Activated CD4-positive, alpha-beta T cell treated with anti-CD3 and anti-CD28 coated beads, Interleukin-2, Interleukin-6, amounts not matched to agents 100 ng/mL and 50 ng/mL, durations not matched to agents 16 hours and 8 hours (primary cell): ENCODE measurements at places on chromosomes 1 and 21.
A peak's percentile ranks its signal among the peaks of the same experiment; 100 is the strongest.

- no peak for DNase-seq
Measured at GRCh38 chr1:107620753-107621152, 344.2 kb downstream of the VAV3 start.

DNA sequence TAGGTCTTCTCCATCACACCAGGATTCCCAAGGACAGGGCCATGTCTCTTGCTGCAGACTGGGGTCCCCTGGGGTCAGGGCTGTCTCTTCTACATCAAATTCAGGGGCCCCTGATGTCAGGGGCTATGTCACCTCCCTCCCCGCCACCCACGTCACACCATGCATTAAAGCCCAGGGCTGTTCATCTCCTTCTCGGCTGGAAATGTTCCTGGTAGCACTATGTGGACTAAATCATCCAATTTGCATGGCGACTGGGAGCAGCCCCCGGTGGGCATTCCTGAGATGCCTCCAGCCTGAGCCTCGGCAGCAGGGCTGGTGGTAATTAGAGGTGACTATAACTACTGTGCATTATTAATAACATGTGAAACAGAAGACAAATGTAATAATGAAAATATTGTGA, 151.7 kb upstream of the HMGB4 start:
- no peak for DNase-seq

DNA sequence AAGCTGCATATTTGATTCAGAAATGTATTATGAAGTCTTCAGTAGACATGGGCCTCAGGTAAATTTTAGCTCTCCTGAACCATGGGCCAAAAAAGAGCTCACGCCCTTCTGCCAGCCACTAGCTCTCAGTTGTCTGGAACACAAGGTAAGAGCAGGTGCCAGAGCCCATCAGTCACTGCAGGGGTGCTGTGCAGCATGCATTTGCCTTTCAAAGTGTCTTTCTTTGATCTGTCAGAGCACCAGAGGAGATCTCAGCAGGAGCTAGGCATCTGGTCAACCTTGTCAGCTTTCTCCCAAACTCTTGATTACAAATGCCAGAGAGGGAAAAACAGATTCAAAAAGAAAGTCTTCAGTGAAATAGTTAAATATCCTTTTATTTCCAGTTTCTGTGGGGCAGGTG, 332.3 kb downstream of the COL11A1 start:
- DNase-seq = no peak

DNA sequence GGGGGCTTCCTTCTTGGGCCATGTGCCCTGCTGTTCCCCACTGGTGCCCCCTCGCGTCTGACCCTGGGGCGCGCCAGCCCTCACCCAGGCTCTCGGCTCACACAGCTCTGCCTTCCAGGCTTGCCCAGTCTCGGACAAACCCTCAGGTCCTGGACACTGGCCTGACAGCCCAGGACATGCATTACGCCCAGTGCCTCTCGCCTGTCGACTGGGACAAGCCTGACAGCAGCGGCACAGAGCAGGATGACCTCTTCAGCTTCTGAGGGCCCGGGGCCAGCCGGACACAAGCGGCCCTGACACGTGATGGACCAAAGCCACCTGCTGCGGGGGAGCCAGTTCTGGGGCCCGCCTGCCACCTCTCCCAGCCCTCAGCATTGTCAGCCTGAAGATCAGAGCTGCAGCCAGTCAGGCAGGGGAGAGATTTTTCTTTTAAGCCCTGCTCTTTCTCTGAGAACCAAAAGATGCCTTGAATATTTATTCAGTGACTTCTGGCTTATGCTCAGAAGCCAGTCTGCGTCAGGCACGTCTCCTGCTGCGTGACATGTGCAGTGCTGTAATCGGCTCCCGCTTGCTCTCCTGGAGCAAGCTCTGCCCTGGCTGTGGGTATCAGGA, 23.4 kb downstream of the LDLRAP1 start:
- no peak for DNase-seq

GRCh38 chr1:20466273-20466672, 19.7 kb downstream of the CAMK2N1 start:
- no peak for DNase-seq

DNA sequence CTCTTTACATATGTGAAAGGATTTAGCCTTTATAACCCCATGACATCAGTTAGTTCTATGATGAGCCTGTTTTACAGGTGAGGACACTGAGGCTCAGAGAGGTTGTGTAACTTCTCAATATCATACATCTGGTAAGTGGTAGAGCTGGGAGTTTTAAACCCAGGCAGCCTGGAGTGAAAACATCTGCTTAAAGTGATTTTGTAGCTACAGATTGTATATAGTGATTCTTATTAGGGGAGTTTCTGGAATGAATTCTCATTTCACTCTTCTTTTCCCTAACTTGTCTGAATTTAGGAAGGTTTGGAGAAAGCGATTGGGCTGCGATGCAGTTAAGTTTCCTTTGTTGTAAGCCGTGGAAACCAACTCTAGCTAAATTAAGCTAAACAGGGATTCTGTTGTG, 175.6 kb downstream of the CAMTA1 start:
- no peak for DNase-seq

- no peak for DNase-seq
Measured at GRCh38 chr1:110040548-110040947, 6.1 kb downstream of the STRIP1 start.

- no peak for DNase-seq
Measured at GRCh38 chr1:108314815-108315214, 70.9 kb upstream of the NBPF4 start.

DNA sequence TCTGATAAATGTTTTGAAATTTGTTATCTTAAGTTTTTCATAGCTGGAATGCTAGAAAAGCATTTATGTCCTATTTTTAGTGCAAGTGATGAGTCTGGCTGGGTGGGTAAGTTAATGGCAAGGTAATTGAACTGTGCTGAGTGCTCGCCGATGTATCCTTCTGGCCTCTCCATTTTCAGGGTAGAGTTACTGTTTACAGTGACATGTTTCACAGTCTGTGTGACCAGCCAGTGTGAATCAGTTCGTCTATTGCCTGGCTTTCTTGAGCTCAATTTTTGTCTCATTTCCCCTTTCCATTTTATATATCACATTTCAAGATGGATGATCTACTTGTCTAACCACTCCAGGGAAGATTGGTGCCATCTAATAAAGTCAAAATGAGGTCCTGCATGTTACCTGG, 44.1 kb downstream of the ITSN1 start:
- DNase-seq = no peak

DNA sequence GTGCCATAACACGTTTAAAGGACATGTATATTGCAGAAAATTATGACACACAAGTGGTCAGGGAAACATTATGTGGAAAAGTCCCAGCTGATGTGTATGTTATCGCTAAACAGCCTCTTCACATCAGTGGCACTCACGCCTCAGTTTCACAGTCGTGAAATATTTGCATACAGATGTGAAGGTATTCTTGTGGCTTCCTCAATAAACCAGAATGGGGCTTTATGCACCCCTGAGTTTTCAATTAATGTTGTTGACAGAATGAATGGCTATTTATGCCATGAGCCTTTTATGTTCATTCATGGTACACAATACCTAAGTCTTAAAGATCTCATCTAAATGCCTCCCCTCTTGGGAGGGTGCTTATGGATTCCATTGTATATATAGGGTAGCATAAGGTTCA, 202.1 kb upstream of the ADGRL2 start:
- DNase-seq = no peak

- DNase-seq = no peak
Measured at GRCh38 chr1:228867108-228867950, 132.1 kb downstream of the RHOU start.

GRCh38 chr1:14137411-14138134, 437.6 kb downstream of the PRDM2 start:
- DNase-seq = no peak

- DNase-seq = peak; percentile 44
Measured at GRCh38 chr1:87045761-87046304, 131.4 kb downstream of the HS2ST1 start.

- DNase-seq = no peak
Measured at GRCh38 chr1:200934676-200935245, 40.1 kb downstream of the INAVA start.

DNA sequence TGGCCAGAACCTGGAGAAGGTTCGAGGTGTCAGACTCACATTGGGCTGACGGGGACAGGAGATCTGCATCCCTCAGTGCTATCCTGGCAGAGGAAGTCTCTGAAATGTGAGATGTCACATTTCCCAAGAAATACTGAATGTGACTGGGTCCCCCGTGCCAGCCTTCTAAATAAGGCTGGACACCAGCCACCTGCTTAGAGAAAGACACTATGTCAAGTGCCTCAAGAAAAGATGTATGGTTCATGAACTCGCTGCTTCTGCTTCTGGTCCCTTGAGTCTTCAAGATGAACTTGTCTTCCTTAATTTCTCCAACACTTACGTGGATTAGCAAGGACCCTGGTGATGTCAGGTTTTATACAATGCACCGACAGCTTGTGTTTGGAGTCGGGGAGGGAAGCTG, 42.1 kb upstream of the FHAD1 start:
- no peak for DNase-seq

GRCh38 chr1:29122682-29123052, 1.0 kb downstream of the TMEM200B start:
- no peak for DNase-seq

- DNase-seq = no peak
Measured at GRCh38 chr21:41663805-41664788, 102.8 kb downstream of the RIPK4 start.

DNA sequence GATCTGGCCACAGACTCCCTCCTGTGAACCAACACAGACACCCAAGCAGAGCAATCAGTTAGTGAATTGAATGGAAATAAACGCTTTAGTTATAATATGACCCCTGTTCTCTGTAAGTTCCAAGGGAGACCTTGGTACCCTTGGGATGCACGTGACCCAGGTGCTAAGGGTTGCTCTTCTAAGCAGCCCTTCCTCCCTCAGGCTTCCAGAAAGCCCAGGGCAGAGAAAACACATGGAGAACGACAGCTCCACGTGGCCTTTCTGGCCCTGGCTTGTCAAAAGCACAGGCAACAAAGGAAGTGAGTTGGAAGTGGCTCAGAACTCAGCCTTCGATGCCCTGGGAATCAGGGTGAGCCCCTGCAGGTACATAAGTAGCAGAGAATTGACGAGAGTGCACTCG, 57.4 kb downstream of the LACTBL1 start:
- DNase-seq = no peak

DNA sequence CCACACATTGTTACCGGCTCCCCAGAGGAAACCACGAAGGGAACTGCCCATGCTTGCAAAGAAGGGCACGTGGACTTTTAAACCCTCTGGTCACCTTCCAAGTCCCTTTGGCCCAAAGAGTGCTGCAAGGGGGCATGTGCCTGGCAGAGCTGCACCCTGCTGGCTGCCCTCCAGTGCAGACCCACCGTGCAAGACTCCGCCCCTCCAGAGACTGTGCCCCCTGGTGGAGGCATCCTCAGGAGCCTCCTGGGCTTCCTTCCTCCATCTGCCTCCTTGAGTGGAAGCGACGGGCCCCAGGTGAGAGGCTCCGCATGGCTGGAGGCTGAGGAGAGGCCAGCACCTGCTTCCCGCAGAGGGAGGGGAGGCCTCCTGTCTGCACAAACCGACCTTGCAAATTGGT, 100.6 kb downstream of the CRYAA start:
- DNase-seq = peak; percentile 30

GRCh38 chr1:181128592-181129497, 40.3 kb downstream of the IER5 start:
- DNase-seq = no peak

DNA sequence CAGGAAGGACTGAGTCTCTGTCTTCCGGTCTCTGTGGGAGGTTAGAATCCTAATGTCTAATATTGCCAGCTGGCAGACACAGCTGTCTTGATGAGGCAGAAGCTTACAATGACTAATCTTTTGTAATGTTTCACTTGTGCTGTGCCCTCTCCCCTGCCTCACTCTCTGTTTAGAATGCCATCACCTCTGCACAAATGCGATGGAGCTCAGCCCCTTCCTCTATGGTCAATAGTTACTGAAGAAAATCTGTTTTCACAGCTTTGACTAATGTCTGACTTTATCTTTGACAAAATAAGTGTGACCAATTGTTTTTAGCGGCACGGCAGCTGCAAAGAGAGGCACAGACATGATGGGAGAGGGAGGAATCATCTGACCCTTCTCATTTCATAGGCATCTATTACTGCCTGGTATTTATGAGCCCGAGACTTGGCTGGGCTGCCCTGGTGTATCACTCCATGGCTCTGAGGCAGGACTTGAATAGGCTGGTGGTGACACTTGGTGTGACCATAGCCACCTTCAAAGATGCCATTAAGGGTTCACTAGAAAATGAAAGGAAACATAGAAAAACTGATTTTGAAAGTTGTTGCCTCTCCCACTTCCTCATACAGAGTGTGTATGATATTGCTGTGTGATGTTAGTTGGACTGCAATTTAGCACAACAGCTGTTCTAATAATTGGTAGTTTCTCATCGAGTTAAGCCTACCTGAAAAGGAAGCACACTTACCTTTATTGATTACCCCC, 163.2 kb upstream of the NBPF11 start:
- no peak for DNase-seq

DNA sequence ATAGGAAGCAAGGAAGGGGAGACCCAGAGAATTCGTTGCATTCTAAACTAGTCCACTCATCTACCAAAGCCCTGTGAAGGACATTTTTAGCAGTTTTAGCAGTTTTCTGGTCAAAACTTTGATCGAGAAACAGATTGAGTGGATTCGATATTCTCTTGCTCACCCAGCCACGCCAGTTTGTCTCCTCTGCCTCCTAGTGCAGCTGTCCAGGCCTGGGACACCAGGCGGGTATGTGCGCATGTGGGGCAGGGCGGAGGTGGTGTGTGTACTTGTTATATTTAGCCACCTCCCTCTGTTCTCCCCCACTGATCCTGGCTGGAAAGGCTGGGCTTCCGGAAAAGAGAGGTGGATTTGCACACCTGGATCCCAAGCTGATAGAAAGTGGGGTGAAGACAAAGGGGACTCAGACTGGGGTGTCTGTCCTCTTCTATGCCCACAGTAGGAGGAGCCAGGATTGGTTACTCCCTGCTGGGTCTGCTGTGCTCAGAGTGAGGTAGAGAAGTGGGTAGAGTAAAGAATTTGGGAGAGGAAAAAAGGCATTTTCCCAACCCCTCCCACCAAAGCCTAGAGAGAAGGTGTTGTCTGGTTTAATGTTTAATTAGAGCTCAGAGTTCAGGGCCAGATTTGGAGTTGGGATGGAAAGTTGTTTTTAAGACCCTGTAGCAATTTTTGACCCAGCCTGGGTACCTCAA, 3.8 kb downstream of the LMNA start:
- DNase-seq = no peak

- no peak for DNase-seq
Measured at GRCh38 chr1:55213151-55213884, 1.8 kb downstream of the USP24 start.

DNA sequence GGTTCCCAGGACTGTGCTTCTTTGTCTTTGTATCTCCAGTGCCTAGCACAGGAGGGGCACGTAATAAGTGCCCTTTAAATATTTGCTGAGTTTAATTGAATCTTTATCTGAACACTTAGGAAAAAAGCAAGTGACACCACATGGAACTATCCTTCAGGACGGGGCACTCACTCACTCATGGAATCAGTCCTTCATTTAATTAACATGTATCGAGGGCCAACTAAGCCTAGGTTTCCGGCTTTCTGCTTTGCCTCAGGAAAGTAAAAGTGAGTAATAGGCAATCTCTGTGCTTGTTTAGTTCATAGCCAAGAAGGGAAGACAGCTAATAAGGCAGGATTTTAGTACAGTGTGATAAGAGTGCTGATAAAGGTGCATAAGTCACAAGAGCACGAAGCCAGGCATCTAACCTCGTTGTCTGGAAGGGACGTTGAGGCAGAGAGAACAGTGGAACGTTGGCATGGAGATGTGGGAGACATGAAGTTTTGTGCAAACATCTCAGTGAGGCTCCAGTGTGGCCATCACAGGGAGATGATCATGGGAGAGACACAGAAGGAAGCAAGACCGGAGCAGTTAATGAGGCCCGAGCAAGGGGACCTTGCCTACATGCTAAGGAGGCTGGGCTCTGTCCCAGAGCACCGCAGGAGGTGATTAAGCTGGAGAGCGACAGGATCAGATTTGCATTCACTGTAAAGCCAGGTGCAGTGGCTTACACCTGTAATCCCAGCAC, 54.1 kb upstream of the TRIM67 start:
- no peak for DNase-seq
